ENCODE measurements at places on chromosomes 3 and 15. TPM values are rescaled to one million over a fixed set of nuclear protein-coding genes. Genes with fewer than 3 reads are reported as not detected.

Gene PLA2G4D
- total RNA-seq: not detected

Gene TMOD3
- total RNA-seq: 30.9 TPM

Gene SCAPER
- 42.6 TPM for total RNA-seq

Gene CADPS
- 25.0 TPM for total RNA-seq

Gene HESX1
- 0.30 TPM for total RNA-seq

Gene PLSCR2
- total RNA-seq: not detected

Gene FMN1
- total RNA-seq: 4.5 TPM

Gene ERICH6
- total RNA-seq: 0.55 TPM

Gene WDR5B
- total RNA-seq: 3.3 TPM
